Ovary (tissue), 10 donors: ENCODE measurements at places on chromosomes 5 and 9. TPM values are rescaled to one million over a fixed set of nuclear protein-coding genes. Genes with fewer than 3 reads are reported as not detected.

GFM2 gene
- 16.4 TPM for total RNA-seq

GRCh38 chr5:138182808-138183207 is 3.9 kb downstream of the KIF20A start:
- no peak for DNase-seq

DNA sequence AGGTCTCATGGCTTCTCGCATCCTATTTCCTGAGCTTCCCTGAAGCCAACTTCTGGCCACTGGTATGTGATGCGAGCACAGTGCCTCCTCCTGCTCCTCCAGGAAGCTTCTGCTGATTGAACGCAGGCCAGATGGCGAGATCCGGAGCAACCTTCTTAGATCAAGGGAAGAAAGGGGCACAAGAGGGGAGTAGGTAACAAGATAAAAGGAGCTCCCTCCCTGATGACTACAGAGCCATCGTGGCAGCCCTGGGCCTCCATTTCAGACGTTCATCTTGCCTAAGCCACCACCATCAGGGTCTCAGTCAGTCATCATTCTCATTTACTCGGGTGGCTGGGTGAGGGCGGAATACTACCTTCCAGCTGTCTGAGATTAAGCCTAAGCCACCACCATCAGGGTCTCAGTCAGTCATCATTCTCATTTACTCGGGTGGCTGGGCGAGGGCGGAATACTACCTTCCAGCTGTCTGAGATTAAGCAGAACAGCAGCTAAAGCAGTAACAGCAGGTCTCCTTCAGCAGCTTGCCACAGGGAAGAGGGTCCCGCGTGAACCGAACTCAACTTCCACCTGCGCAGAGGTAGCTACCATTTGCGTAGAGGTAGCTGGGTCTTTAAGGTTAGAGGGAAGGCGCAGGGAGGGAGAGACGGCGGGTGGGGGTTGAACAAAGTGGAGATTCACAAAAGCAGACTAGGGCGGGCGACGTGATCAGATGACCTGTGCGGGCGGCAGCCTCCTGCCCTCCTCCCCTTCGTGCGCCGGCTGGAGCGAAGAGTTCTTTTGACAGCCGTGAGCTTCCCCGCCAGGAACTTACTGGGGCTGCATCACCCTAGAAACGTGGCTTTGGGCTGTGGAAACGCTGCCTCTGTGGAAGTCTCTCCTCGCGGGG is 27.9 kb upstream of the MGAT1 start:
- peak; percentile 68 for DNase-seq

GRCh38 chr9:118882684-118883083 is 486.6 kb downstream of the BRINP1 start:
- DNase-seq: no peak

DNA sequence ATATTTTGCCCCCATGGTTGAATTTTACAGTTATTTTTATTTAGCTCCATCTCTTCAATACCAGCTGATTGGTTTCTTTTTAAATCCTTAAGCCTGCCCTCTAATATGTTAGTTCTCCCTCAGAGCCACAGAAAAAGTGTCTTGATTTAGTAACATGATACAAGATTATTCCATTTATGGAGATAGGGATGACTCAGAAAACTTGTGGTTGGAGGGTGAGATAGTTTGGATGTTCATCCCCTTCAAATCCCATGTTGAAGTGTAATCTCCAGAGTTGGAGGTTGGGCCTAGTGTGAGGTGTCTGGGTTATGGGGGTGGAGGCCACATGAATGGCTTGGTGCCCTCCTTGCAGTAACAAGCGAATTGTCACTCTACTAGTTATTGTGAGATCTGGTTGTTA is 115.7 kb downstream of the FBXO38 start:
- DNase-seq: no peak

GRCh38 chr9:88224938-88225337 is 86.7 kb upstream of the SPATA31C2 start:
- no peak for DNase-seq
